ENCODE measurements at places on chromosomes 4 and X. TPM values are rescaled to one million over a fixed set of nuclear protein-coding genes. Genes with fewer than 3 reads are reported as not detected.

The SCRG1 gene
- polyA plus RNA-seq, result 19.4 TPM

The HTR2C gene
- 0.36 TPM for polyA plus RNA-seq

The C4orf36 gene
- polyA plus RNA-seq, result not detected

The MAOA gene
- 0.92 TPM for polyA plus RNA-seq

The PLRG1 gene
- 54.5 TPM for polyA plus RNA-seq

The MAPK10 gene
- polyA plus RNA-seq, result 144 TPM

The F8A2 gene
- polyA plus RNA-seq, result not detected

The GJB1 gene
- not detected for polyA plus RNA-seq

The GPR82 gene
- polyA plus RNA-seq, result 0.42 TPM

The SPON2 gene
- not detected for polyA plus RNA-seq

The RADX gene
- polyA plus RNA-seq, result not detected

The MND1 gene
- not detected for polyA plus RNA-seq

Measured in Purkinje cell (primary cell).